Uterus (tissue), 4 donors: ENCODE measurements at places on chromosomes 11 and 22. TPM values are rescaled to one million over a fixed set of nuclear protein-coding genes. Genes with fewer than 3 reads are reported as not detected.
A peak's percentile ranks its signal among the peaks of the same experiment; 100 is the strongest.

DNA sequence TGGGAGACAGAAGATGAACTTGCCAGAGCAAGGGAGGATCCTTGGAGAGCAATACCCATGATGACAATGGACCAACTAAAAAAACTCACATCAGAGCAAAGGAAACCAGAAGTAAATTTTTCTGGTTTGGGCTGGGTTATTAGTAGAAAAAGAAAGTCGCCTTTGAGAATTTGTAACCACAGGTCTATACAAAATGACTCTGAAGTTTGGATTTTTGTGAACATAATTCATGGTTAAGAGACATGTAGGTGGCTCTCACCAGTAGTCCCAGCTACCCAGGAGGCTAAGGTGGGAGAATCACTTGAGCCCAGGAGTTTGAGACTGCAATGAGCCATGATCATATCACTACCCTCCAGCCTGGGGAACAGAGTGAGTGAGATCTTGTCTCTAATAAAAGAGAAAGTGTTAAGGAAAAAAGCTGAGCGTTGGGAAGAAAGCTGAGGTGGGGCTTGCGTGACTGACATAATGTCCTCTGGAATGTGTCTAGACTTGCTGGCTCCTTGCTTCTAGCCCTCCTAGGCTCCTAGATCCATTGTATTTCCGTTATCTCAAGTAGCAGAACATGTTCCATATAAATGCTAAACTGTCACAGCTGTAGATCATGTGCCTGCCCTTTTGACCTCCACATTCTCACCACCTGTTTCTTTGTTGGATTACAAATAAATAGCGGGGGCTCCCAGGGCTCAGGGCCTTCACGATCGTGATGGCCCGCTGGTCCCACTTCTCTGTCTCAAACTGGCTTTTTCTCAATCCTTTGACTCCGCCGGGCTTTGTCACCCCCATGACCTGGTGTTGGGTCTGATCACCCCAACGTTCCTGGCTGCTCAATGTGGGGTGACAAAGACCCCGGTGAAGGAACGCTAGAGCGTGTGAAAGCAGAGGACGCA is 56.2 kb upstream of the SC5D start:
- no peak for DNase-seq

- no peak for DNase-seq
Measured at GRCh38 chr11:101880222-101880621, 34.6 kb upstream of the CEP126 start.

GRCh38 chr11:3802011-3802790 is 4.8 kb upstream of the NUP98 start:
- no peak for DNase-seq

DNA sequence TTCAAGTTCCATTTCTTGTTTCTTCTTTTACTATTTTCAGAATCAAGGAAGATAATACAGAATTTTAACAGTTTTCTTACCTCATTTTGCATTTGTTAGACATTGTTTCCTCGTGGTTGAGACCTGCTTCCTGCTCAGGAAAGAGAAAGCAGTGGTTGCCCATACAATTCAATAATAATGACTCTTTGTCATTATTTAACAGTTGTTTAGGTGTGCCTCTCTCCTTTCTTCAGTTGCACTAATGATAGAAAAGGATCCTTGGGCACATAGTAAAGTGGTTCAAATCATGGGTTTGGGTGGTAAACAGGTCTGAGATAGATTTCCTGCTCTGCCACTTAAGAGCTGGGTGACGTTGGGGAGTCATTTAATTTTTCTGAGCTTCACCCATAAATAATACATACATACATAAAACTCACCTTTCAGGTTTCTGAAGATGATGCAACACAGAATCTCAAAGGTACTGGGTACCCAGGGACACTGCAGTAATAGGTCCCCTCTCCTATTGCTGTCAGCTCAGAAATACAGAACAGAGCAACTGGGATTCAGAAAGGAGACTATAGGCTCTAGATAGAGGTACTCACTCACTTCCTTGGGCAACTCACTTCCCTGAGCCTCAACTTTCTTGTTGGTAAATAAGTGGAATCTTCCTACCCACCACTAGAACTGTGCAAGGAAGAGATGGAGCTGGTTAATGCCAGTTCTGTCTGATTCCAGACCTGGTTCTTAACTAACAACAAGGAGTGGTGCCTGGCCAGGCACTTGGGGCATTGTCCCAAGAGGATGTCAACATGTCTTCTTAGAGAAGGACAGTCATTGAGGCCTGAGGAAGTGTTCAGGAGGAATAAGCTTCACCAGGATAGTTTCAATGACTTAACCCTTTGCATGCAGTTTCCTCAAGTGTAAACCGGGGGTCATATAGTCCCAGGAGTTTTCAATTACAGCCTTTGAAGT is 34.9 kb downstream of the CD44 start:
- DNase-seq, result no peak

- DNase-seq, result no peak
Measured at GRCh38 chr11:97269527-97269926, 879.7 kb downstream of the JRKL start.

DNA sequence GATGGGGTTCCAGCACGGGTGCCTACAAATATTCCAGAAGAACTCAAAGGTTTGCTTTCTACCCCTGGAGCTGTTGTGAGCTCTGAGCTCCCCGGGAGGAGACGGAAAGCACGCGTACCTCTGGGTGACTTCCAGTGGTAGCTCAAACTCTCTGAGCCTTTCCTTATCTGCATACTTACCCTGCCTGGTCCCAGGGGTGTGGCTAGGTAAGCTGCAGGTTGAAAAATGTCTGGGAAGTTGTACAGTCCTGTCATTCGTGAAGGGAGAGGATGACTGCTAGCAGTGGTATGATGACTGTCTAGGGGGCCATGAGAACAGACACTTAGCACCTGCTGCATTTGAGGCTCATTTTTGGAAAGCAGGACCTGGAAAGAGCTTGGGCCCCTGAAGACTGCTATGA is 111.5 kb downstream of the DSCAML1 start:
- no peak for DNase-seq

- no peak for DNase-seq
Measured at GRCh38 chr11:108587109-108587508, 6.5 kb downstream of the EXPH5 start.

- no peak for DNase-seq
Measured at GRCh38 chr11:126817523-126818450, 182.8 kb downstream of the KIRREL3 start.

GRCh38 chr11:50412832-50413231 is 380.2 kb downstream of the OR4C45 start:
- no peak for DNase-seq

GRCh38 chr22:31344578-31345330 is 1.4 kb downstream of the PATZ1 start:
- peak; percentile 50 for DNase-seq

GRCh38 chr11:115555336-115556090 is 51.3 kb upstream of the CADM1 start:
- DNase-seq, result no peak

GRCh38 chr11:35304386-35304775 is 115.0 kb downstream of the SLC1A2 start:
- DNase-seq, result no peak

- no peak for DNase-seq
Measured at GRCh38 chr11:28536504-28537267, 428.5 kb downstream of the METTL15 start.

DNA sequence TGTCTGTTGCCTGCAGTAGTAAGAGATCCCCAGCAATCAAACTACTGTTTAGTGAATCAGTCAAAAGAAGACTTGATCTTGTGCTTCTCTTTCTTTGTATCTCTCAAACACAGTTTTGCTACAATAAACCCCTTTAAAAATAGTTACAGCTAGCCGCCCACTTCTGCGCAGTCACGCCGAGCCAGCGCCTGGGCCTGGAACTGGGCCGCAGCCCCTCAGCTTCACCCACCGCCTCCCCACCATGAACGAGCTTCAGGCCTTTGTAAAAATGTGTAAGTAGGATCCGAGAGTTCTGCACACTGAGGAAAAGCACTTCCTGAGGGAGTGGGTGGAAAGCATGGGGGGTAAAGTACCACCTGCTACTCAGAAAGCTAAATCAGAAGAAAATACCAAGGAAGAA is 60.5 kb downstream of the CWC15 start:
- no peak for DNase-seq

- DNase-seq, result no peak
Measured at GRCh38 chr11:12737024-12737423, 62.8 kb downstream of the TEAD1 start.

GRCh38 chr22:30444632-30445437 is 19.3 kb downstream of the MTFP1 start:
- no peak for DNase-seq

DNA sequence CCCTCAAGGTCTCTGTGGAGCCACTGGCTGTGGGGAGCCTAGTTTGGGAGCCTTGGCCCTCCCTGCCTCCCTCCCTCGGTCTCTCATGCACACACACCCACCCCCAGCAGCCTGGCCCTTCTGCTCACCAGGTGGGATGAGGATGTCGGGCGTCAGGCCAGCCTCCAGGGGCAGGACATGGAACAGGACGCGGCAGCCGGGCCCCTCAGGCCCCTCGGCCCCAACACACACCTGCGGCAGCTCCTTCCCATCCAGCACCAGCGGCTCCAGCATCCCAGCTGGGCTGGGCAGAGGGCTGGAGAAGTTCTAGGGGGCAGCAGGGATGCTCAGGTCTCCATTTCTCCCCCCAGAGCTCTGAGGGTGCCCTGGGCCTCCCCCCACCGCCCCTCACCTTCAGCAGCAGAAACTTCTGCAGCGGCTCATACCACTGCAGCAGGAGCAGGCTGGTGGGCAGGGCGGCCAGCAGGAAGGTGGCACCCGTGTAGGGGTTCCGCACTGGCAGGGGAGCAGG is 11.2 kb downstream of the MAP4K2 start:
- DNase-seq, result no peak

GRCh38 chr22:44448271-44448830 is 49.7 kb downstream of the RTL6 start:
- peak; percentile 66 for DNase-seq

GRCh38 chr22:22811016-22812009 is 76.3 kb upstream of the IGLL5 start:
- no peak for DNase-seq

DNA sequence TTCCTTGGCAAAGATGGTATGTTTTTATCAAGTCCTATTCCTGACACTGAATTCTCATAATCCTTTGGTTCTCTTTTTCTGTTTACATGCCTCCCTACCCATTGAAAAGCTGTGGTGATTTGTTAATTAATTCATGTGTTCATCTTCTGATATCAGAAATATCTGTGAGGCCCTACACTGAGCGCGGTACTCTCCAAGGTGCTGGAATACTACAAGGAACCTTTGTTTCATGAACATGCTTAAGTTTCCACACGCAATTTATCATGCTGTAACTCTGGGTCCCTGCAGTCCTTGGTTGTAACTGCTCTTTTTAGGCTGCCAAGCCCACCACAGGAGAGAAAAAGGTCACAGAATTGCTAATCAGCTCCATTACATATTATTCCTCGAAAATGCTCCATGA is 331.8 kb downstream of the FAT3 start:
- no peak for DNase-seq

GRCh38 chr11:131488238-131488637 is 117.8 kb downstream of the NTM start:
- no peak for DNase-seq

DNA sequence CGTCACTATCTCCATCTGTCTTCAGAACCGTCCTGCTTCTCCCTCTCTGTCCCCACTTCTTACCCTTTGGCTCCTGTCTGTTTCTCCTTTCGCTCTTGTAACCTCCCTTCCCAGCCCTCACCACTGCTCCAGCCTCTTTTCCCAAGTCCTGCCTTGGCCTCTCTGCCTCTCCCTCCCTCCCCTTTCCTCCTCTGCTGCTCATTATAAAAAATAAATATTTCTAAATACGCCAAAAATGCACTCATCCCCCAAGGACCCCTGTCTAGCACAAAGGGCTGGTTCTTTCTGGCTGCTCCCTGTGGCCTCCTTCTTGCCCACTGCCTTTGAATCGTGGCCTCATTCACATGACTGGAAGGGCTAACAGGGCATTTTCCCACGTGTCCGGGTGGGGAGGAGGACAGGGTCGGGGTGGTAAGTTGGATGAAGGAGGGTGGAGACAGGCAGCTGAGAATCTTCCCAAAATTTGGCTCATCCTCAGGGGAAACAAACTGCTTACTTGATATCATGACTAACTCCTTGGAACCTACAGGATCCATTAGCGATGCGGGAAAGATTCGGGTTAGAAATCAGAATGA is 26.4 kb upstream of the OAF start:
- DNase-seq, result peak; percentile 66

GRCh38 chr11:64856382-64857227 is 12.2 kb upstream of the CDC42BPG start:
- peak; percentile 63 for DNase-seq

GRCh38 chr11:86869966-86870570 is 69.7 kb downstream of the PRSS23 start:
- peak; percentile 64 for DNase-seq

PVALB gene
- total RNA-seq, result not detected

PEX26 gene
- total RNA-seq, result 28.2 TPM

KCNJ5 gene
- total RNA-seq, result 1.1 TPM

LUZP2 gene
- 0.24 TPM for total RNA-seq

OR1S2 gene
- not detected for total RNA-seq

LDHAL6A gene
- not detected for total RNA-seq

SHANK2 gene
- total RNA-seq, result 0.88 TPM

BRSK2 gene
- total RNA-seq, result not detected

MPZL2 gene
- 99.0 TPM for total RNA-seq

TSGA10IP gene
- not detected for total RNA-seq

OTOG gene
- not detected for total RNA-seq

ZC3H7B gene
- total RNA-seq, result 74.1 TPM

KDM4D gene
- 1.9 TPM for total RNA-seq

RPS3 gene
- total RNA-seq, result 3,022 TPM

DUSP8 gene
- 21.7 TPM for total RNA-seq

MS4A2 gene
- total RNA-seq, result 1.0 TPM

SYT7 gene
- total RNA-seq, result 5.3 TPM

ACRV1 gene
- total RNA-seq, result not detected

LRRC74B gene
- not detected for total RNA-seq

OR51E2 gene
- total RNA-seq, result 0.26 TPM
